Epithelial cell of proximal tubule (primary cell): ENCODE measurements at places on chromosomes 1 and 21. TPM values are rescaled to one million over a fixed set of nuclear protein-coding genes. Genes with fewer than 3 reads are reported as not detected.

The AUNIP gene
- 6.2 and 13.0 TPM in 2 replicates for total RNA-seq

The FBXO42 gene
- 5.8 and 11.9 TPM in 2 replicates for total RNA-seq

The MT1HL1 gene
- not detected in 2 replicates for total RNA-seq

The THEM5 gene
- not detected in 2 replicates for total RNA-seq

The KPNA6 gene
- 39.9 and 48.0 TPM in 2 replicates for total RNA-seq

The PTPN14 gene
- total RNA-seq: 24.6 and 39.4 TPM in 2 replicates

The CD247 gene
- not detected in 2 replicates for total RNA-seq

The RNU1-3 gene
- under 0.01 TPM in 2 replicates for total RNA-seq

The TMEM9 gene
- 85.1 and 126 TPM in 2 replicates for total RNA-seq

The S100A3 gene
- 10.2 and 27.6 TPM in 2 replicates for total RNA-seq

The ADGRL2 gene
- total RNA-seq: 21.6 and 22.4 TPM in 2 replicates

The INSRR gene
- not detected in 2 replicates for total RNA-seq

The B3GALT2 gene
- not detected in 2 replicates for total RNA-seq

The TFF3 gene
- 0.29 and 1.0 TPM in 2 replicates for total RNA-seq

The FMOD gene
- total RNA-seq: 0.07 and 0.17 TPM in 2 replicates

The SLC1A7 gene
- total RNA-seq: not detected in 2 replicates

The KRTAP19-1 gene
- total RNA-seq: not detected in 2 replicates

The SPRR2A gene
- 0.92 and 1.8 TPM in 2 replicates for total RNA-seq

The PKLR gene
- total RNA-seq: not detected in 2 replicates

The CLEC20A gene
- total RNA-seq: not detected in 2 replicates

The NEXN gene
- 13.5 and 17.2 TPM in 2 replicates for total RNA-seq

The KRTAP11-1 gene
- not detected in 2 replicates for total RNA-seq

The IGSF9 gene
- 1.4 and 2.0 TPM in 2 replicates for total RNA-seq

The FAM72A gene
- 5.1 and 6.9 TPM in 2 replicates for total RNA-seq

The KCNE2 gene
- not detected in 2 replicates for total RNA-seq

The KRTAP13-1 gene
- total RNA-seq: not detected in 2 replicates

The MRAP gene
- not detected in 2 replicates for total RNA-seq

The KRTAP13-2 gene
- total RNA-seq: not detected in 2 replicates

The GPR25 gene
- total RNA-seq: 0.65 TPM in 1 of 2 replicates, not detected in the other

The NCMAP gene
- 0.80 and 2.2 TPM in 2 replicates for total RNA-seq

The PADI2 gene
- 1.5 and 15.2 TPM in 2 replicates for total RNA-seq

The EPRS1 gene
- 63.8 and 80.3 TPM in 2 replicates for total RNA-seq

The POU3F1 gene
- not detected in 2 replicates for total RNA-seq

The MIS18A gene
- 31.4 and 32.5 TPM in 2 replicates for total RNA-seq

The RGS8 gene
- not detected in 2 replicates for total RNA-seq

The LMX1A gene
- not detected in 2 replicates for total RNA-seq

The AADACL4 gene
- total RNA-seq: not detected in 2 replicates

The CD1B gene
- not detected in 2 replicates for total RNA-seq

The CRABP2 gene
- 12.2 and 77.1 TPM in 2 replicates for total RNA-seq

The TRABD2B gene
- total RNA-seq: 0.14 and 0.46 TPM in 2 replicates

The TRIM62 gene
- 1.4 and 3.2 TPM in 2 replicates for total RNA-seq

The DUSP12 gene
- total RNA-seq: 26.2 and 32.9 TPM in 2 replicates

The ATP13A2 gene
- 75.7 and 87.8 TPM in 2 replicates for total RNA-seq

The EXTL1 gene
- 0.07 and 0.12 TPM in 2 replicates for total RNA-seq

The LCE1F gene
- not detected in 2 replicates for total RNA-seq

The OLFML3 gene
- total RNA-seq: 0.12 and 1.0 TPM in 2 replicates

The MAN1A2 gene
- 11.9 and 23.1 TPM in 2 replicates for total RNA-seq

The COQ8A gene
- 9.8 and 10.2 TPM in 2 replicates for total RNA-seq

The FMO1 gene
- total RNA-seq: not detected in 2 replicates

The PRELP gene
- total RNA-seq: not detected in 2 replicates

The ZNF669 gene
- 7.9 and 11.3 TPM in 2 replicates for total RNA-seq

The CR2 gene
- 0.81 TPM in 1 of 2 replicates, not detected in the other for total RNA-seq

The PM20D1 gene
- total RNA-seq: not detected in 2 replicates

The TENT5C gene
- under 0.01 TPM in 1 of 2 replicates, not detected in the other for total RNA-seq

The CFHR5 gene
- total RNA-seq: not detected in 2 replicates

The PGLYRP4 gene
- total RNA-seq: not detected in 2 replicates

The FBXO2 gene
- total RNA-seq: 0.51 and 6.5 TPM in 2 replicates

The LCE3D gene
- total RNA-seq: not detected in 2 replicates

The SMCP gene
- total RNA-seq: not detected in 2 replicates
